ENCODE measurements at places on chromosomes 5 and 9.

DNA sequence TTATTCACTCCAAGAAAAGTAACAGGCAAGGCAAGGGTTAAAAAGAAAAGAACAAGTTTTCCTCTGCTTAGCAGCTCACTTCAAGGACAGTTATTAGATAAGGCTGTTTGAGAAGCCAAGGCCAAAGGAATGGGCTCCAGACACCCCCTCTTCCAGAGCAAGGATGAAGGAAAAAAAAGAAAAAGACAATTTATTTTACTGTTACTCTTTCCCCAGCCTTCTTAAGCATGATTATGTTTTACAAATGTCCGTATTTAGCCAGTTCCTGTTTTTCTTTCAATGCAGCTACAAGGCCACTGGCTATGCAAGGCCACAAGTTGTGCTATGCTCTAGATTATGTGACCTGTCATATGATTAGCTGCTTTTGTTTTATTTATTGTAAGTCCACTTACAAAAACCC is 106.5 kb upstream of the SIMC1 start:
- no peak for DNase-seq

- no peak for DNase-seq
These were observed 96.5 kb upstream of the CAST start for GRCh38 chr5:96565582-96566265.

- DNase-seq = no peak
These were observed 4.0 kb downstream of the LTC4S start for GRCh38 chr5:179797741-179798140.

DNA sequence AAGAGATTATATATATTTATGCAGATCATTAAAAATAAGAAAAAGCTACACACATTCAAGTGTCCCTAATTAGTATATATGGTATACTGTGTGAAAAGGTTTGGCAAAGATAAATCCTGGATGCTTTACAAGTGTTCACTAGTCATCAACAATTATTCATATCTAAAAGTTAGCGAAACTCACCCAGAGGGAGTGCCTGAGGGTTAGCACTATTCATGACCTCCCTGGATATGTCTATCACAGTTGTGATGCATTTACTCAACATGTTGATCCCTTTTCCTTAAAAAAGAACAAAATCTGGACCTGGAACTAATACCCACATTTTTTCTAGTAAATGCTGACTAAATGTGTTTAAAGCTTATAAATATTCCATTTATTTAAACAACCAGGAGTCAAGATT is 273.0 kb upstream of the SMC2 start:
- no peak for DNase-seq

GRCh38 chr9:81363916-81364480 is 325.3 kb downstream of the TLE1 start:
- no peak for DNase-seq

- no peak for DNase-seq
These were observed 240.2 kb downstream of the ARHGAP26 start for GRCh38 chr5:143010351-143010750.

DNA sequence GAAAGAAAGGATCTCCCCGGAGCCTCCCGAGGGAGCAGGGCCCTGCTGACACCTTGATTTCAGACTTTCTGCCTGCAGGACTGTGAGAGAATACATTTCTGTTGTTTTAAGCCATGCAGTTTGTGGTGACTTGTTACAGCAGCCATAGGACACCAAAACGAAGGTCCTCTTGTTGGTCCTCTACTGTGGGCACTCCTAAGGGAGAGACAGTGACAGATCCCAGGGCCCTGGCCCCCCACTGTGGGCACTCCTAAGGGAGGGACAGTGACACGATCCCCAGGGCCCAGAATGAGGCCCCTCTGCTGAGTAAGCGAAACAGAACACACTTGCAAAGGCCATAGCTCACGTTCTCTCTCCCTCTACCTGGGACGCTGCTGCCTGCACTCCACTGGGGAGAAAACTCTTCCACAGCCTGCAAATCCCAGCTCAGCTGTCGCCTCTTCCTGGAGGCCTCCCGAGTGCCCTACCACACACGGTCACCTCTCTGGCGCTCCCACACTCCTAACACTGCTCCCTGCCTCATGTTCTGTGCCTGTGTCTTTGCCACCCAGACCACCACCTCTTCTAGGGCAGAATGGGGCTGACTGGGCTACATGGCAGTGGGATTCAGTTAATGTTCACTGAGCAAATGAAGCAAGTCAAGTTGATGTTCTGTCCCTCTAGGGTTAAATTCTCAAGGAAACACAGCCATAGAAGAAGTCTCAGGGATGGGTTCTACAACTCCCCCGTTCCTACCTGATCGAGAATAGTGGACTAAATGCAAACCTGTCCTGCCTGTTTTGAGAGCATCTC is 23.8 kb downstream of the ANKS6 start:
- no peak for DNase-seq

- DNase-seq = no peak
These were observed 73.2 kb downstream of the UBAP1 start for GRCh38 chr9:34252016-34252415.

DNA sequence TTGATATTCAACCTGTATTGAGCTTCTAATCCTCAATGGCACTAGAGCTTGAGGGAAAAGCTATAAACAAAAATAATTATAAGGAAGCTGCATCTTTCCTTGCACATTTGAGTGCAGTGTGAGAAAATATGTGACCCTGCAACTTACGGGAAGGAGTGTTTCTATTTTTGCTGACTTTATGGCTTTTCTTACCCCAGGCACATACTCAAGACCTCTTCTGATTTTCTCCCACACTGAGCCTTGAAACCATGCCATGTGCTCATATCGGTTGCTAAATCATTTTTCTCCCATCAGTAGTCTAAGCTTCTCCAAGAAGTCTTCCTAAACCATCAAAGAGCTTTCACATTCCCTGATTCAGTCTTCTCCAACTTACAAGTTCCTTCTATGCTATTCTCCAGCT is 91.5 kb downstream of the CDH6 start:
- DNase-seq = no peak

DNA sequence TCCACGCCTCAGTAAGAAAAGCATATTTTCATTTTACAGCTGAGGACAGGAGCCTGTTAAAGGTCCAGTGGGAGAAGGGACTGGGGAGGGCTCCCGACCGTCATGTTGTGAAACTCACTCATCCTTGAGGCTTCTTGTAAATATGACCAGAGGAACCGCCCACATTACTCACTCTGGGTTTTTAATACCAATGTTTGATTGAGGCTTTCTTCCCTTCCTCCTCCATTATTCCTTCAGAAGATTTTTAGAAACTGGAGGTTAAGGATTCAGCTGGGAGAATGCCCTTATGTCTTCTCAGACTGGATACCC is 61.4 kb upstream of the GLRX start:
- no peak for DNase-seq

Measured in HS-5 (cell line).